ENCODE measurements at places on chromosomes 7 and 10.
A peak's percentile ranks its signal among the peaks of the same experiment; 100 is the strongest.

DNA sequence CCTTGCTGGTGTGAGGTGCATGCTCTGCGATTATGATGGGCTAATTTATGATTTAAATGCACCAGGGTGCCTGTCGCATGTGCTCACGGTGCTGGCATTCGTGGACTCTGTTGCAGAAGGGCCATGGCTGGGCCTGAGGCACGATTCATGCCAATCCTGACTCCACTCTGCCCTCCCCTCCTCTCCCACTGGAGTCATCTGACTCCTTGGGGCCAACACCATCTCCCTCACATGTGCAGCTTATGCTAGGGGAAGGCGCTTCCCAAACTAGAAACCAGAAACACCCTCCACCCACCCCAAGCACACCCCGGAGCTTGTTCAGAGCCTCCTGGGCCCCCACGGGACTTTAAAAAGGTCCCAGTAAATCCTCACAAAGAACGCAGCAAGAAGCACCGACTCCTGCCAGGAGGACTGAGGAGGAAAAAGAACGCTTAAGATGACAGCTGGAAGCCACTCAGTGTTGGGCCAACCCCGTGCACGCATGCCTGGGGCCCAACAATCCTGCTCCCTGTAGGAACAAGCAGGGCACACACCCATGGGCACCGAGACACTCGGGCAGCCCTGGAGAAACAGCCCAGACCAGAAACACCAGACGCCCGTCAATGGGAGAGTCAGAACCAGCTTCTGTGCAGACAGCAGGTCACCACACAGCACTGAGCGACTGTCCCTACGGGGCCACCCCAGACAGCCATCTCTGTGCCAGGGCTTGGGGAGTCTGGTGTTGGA is 14.1 kb downstream of the BRI3 start:
- DNase-seq, result no peak

DNA sequence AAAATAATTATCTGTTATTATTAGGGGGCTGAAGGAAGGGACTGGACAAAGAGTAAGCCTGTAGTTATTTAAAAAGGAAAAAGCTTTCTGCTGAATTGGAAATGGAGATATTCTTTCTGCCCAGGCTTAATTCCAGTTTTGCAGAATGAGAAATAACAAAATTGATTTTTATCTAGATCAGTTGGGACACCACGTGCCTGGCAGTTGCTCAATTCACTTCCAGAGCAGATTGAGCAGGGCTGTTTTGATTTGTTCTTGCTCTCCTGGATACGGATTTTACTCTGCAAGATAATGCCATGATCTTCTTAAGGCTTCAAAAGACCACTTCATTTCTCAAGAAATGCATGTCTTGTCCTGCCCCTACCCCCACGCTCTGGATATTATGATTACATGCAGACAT is 524.3 kb downstream of the TCERG1L start:
- no peak for DNase-seq

GRCh38 chr7:79520543-79520942 is 67.1 kb upstream of the MAGI2 start:
- DNase-seq, result no peak

DNA sequence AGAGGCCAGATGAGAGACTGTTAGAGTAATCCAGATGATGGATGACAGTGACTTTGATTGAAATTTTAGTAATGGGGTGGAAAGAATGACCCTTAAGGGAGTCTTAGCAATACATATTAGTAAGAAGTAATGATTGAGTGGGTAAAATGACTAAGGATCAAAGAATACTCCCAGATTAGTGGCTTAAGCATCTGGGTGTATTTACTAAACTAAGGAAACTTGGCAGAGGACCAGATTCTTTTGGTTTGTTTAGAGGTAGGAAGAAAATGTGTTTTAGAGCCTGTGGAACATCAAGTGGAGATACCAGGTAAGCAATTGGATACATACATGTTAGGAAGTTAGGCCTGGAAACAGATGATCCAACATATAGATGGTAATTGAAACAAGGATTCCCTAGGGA is 58.8 kb upstream of the ADRA2A start:
- no peak for DNase-seq

DNA sequence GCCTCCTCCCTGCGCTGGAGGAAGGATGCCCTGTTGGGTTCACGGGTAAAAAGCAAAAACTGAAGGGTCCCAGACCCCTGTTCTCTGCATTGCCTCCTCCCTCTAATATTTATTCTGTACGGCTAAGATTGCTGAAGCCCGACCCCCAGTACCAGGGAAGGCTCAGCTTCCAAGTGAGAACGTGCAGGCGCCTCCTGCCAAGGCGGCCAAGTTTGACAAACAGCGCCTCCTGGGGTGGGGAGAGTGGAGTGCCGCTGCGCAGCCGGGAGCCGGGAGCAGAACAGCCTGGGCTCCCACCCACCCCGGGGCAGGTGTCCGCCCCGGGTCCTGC is 4.7 kb upstream of the EBF3 start:
- peak; percentile 84 for DNase-seq

Data from BE2C (cell line).